AG09309 (cell line): ENCODE measurements at places on chromosomes 7 and 10.

DNA sequence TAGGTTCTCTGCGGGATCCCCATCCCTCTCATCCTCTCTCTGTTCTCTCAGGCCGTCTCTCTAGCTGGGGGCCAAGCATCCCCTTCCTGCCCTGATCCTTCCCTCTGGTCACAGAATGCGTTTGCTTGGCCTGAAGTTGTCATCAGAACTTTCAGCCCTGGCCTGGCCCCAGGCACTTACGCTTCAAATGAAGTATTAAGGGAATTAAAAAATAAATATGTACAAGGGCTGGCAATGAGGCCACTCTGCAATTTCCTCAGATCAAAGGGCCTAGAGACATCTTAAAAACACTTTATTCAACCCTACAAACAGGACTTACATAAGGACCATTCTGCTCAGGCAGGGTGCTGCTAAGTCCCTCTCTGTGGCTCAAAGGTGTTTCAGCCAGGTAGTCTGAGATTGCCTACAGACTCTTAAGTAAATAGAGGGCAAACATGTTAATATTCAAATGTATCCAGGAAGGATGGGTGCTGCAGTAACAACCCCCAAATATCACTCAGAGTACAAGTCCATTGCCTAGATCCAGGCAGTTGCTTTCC is 16.0 kb downstream of the SFTPD start:
- no peak for DNase-seq

DNA sequence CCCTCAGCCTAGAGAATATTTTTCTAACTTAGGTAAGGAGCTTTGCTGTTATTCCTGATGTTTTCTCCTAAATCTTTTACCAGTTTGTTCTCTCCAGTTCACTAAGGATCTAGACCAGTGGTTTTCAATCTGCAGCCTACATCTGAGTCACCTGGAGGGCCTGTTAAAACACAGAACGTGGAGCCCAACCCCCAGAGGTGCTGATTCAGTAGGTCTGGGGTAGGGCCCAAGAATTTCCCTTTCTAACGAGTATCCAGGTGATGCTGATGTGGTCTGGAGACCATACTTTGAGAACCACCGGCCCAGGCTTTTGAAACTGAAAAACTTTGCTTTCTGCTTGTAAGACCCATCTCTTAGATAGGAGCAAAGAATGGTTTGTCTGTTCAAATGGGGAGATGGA is 51.2 kb upstream of the KMT2E start:
- DNase-seq, result no peak

- DNase-seq, result no peak
Observed at GRCh38 chr10:11159543-11160215, 142.0 kb downstream of the CELF2 start.

DNA sequence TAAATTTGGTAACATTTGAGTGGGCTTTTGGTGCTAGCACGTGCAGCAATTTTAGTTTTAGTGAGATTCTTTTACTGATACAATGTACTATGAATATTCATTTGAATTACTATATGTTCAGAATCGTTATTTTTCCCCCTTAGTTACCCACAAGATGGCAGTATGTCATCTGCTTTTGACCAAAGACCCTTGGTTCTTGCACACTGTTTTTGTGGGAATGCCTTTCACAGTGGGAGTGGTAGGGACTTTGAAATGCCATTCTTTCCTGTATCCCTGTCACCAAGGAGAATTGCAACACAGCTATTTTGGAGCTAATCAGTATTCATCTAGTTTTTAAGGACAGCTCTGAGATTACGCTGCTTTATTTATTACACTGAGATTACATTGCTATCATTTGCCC is 40.6 kb downstream of the SEC23IP start:
- no peak for DNase-seq
